AG04450 (cell line): ENCODE measurements at places on chromosomes 16 and 17. TPM values are rescaled to one million over a fixed set of nuclear protein-coding genes. Genes with fewer than 3 reads are reported as not detected.

GRCh38 chr16:30046588-30046987, 15.5 kb upstream of the TLCD3B start:
- DNase-seq, result no peak

GRCh38 chr16:70444249-70445063, 5.6 kb upstream of the ST3GAL2 start:
- DNase-seq, result no peak

- DNase-seq, result no peak
Observed at GRCh38 chr17:57068222-57068658, 16.8 kb upstream of the AKAP1 start.

DNA sequence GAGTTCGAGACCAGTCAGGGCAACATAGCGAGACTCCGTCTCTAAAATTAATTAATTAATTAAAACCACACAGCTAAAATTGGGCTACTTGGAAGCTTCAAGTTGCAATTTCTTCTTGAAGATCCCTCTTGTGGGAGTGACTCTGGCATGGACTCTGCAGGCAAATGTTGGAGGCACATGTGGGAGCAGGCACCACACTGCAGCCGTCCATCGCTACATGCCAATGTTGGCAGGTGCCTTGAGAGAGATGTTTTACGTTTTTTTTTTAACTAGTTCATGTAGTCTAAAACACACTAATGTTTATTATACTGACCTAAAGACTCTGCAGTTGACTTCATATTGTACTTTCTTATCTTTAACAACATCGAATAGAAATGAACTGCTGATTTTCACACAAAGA, 7.9 kb upstream of the CCL8 start:
- no peak for DNase-seq

GRCh38 chr17:57438066-57438731, 181.9 kb downstream of the MSI2 start:
- DNase-seq, result no peak

DNA sequence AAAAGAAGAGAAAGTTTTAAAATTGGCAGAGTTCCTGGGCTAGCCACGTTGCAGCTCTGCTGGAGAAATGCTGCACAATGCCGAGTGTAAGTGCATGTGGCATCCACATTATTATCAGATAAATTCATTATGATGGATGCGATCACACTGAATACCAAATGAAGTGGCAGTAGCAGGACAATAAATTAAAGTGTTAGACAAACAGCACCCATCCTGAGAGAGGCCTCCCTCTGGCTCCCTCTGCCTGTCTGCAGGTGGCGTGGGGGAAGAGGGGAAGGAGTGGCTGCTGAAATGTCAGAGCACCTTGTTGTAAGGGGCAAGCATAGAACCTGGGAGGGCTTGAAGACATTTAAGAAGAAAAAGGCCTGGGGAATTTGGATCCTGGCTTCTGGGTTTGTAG, 324.1 kb downstream of the HAPSTR1 start:
- no peak for DNase-seq

GRCh38 chr16:88529596-88529995, 40.6 kb upstream of the ZC3H18 start:
- DNase-seq, result no peak

Gene SKAP1
- polyA plus RNA-seq, result not detected in 2 replicates

Gene TMEM100
- polyA plus RNA-seq, result 0.63 and 0.67 TPM in 2 replicates

- no peak for DNase-seq
Observed at GRCh38 chr17:32878211-32878610, 1.3 kb upstream of the MYO1D start.

GRCh38 chr17:39928858-39929645, 1.5 kb downstream of the LRRC3C start:
- peak; percentile 77 for DNase-seq

DNA sequence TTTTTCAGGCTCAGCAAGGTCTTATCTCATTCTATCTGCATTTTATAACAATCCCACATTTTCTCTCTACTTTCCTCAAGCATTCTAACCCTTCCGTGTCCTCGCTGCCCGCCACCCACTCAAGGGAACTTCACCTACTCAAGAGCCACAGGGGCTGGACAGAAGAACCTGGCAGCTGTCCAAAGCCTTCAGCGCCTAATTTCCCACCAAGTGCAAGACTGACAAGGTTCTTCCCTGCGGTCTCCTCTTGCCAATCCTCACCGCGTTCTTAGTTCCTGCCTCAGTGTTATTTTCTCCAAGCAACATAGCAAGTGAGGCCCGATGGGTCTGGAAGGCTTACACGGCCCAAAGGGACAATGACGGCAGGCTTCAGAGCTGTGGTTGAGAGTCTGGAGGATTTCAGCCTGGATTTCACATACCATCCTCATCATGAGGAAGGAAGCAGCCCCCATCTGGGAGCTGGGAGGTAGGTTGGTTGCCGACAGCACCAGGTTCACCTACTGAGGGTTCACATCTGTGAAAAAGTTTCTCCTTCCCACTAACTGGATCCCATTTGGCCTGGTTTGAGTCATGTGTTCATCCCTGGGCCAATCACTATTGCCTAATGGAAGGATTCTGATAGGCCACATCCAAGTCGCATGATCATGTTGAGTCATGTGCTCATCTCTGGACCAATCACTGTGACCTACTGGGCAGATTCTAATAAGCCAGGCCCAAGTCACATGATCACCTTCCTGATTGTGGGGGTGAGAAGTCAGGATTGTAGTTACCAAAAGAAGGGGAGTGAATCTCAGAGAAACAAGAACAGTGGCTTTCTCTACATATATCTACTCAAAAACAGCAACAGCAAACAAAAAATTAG, 108.2 kb downstream of the N4BP1 start:
- no peak for DNase-seq

GRCh38 chr16:75306099-75306762, 54.8 kb upstream of the BCAR1 start:
- DNase-seq, result no peak

- DNase-seq, result no peak
Observed at GRCh38 chr16:12110361-12111107, 134.0 kb downstream of the SNX29 start.
